AG20443 (cell line): ENCODE measurements at places on chromosomes 6 and 20.

- peak; percentile 58 for DNase-seq
Measured at GRCh38 chr20:8082989-8083388, 49.1 kb upstream of the PLCB1 start.

DNA sequence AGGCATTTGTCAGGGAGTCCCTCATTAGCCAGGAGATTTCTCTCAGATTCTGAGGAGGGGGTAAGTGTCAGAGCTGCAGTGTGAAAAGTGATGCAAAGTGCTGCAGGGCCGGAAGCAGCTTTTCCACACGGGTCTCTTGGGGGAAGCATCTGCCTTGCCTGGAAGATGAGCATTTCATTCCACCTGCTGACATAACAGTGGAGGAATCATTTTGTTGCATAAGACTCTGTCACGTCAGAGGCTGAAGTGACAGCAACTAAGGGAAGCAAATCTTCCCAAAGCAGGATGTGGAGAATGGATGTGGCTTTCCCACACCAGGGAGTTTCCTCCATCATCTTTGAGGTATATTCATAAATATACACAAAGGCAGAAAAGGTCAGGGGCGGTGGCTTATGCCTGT is 22.8 kb downstream of the DCBLD1 start:
- DNase-seq: no peak

DNA sequence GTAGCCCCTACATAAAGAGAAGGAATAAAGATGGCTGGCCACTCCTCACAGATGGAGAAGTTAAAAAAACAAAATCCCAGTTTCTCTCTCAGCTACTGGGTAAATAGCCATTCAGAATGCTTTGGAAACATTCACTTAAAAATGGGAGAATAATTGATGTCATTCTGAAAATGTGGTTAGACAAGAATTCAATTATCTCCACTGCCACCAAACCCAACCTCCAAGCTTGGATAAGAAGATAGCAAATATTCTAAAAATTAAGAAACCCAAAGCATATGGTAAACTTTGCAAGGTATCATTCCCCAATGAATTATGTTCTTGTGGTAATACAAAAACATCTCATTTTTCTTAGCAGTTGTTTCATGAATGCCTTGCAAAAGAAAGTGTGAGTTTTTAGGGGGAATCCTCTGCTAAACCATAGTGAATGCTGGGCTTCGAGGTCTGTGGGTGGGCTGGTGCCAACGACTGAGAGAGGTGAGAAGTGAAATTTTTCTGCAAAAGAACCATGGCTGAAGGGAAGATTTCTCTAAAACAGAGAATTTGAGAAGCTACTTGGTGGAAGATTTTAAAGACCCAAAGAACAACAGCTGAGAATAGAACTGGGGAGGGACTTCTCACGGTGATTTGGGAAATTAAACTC is 497.9 kb upstream of the JARID2 start:
- DNase-seq: peak; percentile 73

- no peak for DNase-seq
Measured at GRCh38 chr20:59733351-59733750, 129.0 kb downstream of the PHACTR3 start.
